Thoracic aorta (tissue), 2 donors: ENCODE measurements at places on chromosomes 3 and 15. TPM values are rescaled to one million over a fixed set of nuclear protein-coding genes. Genes with fewer than 3 reads are reported as not detected.

PLA2G4E gene
- total RNA-seq = not detected

NTRK3 gene
- total RNA-seq = 87.3 TPM

UROC1 gene
- total RNA-seq = not detected

UTS2B gene
- not detected for total RNA-seq

PCLAF gene
- total RNA-seq = not detected

CLRN1 gene
- not detected for total RNA-seq

C3orf22 gene
- not detected for total RNA-seq

ADAMTS17 gene
- total RNA-seq = 2.8 TPM

NDUFB5 gene
- total RNA-seq = 56.0 TPM

BLOC1S6 gene
- 41.4 TPM for total RNA-seq
